A549 treated with Mapracorat at 1 μM for 4 hours (cell line): ENCODE measurements at places on chromosomes 6 and 20. TPM values are rescaled to one million over a fixed set of nuclear protein-coding genes. Genes with fewer than 3 reads are reported as not detected.

SMLR1 gene
- not detected in 5 replicates for total RNA-seq

AKAP12 gene
- 126 to 197 TPM (median 168 TPM) in 5 replicates for total RNA-seq

POM121L2 gene
- total RNA-seq = not detected in 5 replicates

OR2H1 gene
- total RNA-seq = not detected in 5 replicates

RIPOR3 gene
- 0.06 TPM in 1 of 5 replicates, not detected in the others for total RNA-seq

PNPLA1 gene
- total RNA-seq = not detected in 5 replicates

RAET1L gene
- total RNA-seq = 0.26 to 0.55 TPM (median 0.41 TPM) in 5 replicates

KCNG1 gene
- 20.9 to 32.3 TPM (median 24.0 TPM) in 5 replicates for total RNA-seq

TMEM151B gene
- 0.02 to 0.16 TPM (median 0.09 TPM) in 5 replicates for total RNA-seq

MATN4 gene
- total RNA-seq = 0.09 to 0.26 TPM (median 0.15 TPM) in 4 of 5 replicates, not detected in the other

IL17A gene
- total RNA-seq = not detected in 5 replicates

FERMT1 gene
- total RNA-seq = 14.7 to 16.1 TPM (median 15.7 TPM) in 5 replicates

TAB2 gene
- total RNA-seq = 22.8 to 31.3 TPM (median 26.2 TPM) in 5 replicates

TAAR2 gene
- total RNA-seq = not detected in 5 replicates

SIRPB1 gene
- 0.29 to 0.52 TPM (median 0.51 TPM) in 5 replicates for total RNA-seq

ADGRF1 gene
- 0.04 TPM in 1 of 5 replicates, not detected in the others for total RNA-seq

C6orf141 gene
- total RNA-seq = 9.7 to 13.3 TPM (median 11.2 TPM) in 5 replicates

ATP6V1G2 gene
- total RNA-seq = 0.35 to 0.98 TPM (median 0.50 TPM) in 5 replicates

CASS4 gene
- 0.05 to 0.06 TPM in 2 of 5 replicates, not detected in the others for total RNA-seq

PFDN4 gene
- 42.7 to 75.6 TPM (median 46.4 TPM) in 5 replicates for total RNA-seq

AIF1 gene
- not detected in 5 replicates for total RNA-seq

SYNGAP1 gene
- total RNA-seq = 3.2 to 9.3 TPM (median 4.4 TPM) in 5 replicates

CHRNA4 gene
- 0.15 to 0.38 TPM (median 0.34 TPM) in 5 replicates for total RNA-seq

NRN1 gene
- 0.59 to 0.98 TPM (median 0.77 TPM) in 5 replicates for total RNA-seq

NEDD9 gene
- total RNA-seq = 39.2 to 54.1 TPM (median 48.6 TPM) in 5 replicates

SCUBE3 gene
- 0.03 to 0.07 TPM (median 0.05 TPM) in 5 replicates for total RNA-seq

PTCRA gene
- not detected in 5 replicates for total RNA-seq

ATXN1 gene
- total RNA-seq = 1.7 to 3.3 TPM (median 2.5 TPM) in 5 replicates
